ENCODE measurements at places on chromosomes 13 and 19.

GRCh38 chr13:111630406-111630805, 310.0 kb downstream of the TEX29 start:
- no peak for DNase-seq

DNA sequence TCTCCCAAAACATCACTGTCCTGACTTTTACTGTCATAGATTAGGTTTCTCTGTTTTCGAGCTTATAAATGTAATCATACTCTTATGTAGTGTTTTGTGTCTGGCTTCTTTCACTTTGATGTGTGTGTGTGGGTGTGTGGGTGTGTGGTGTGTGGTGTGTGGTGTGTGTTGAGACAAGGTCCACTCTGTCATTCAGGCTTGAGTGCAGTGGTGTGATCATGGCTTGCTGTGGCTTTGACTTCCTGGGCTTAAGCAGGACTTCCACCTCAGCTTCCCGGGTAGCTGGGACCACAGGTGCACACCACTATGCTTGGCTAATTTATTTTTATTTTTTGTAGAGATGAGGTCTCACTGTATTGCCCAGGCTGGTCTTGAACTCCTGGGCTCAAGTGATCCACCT, 59.6 kb downstream of the PDS5B start:
- DNase-seq = no peak

DNA sequence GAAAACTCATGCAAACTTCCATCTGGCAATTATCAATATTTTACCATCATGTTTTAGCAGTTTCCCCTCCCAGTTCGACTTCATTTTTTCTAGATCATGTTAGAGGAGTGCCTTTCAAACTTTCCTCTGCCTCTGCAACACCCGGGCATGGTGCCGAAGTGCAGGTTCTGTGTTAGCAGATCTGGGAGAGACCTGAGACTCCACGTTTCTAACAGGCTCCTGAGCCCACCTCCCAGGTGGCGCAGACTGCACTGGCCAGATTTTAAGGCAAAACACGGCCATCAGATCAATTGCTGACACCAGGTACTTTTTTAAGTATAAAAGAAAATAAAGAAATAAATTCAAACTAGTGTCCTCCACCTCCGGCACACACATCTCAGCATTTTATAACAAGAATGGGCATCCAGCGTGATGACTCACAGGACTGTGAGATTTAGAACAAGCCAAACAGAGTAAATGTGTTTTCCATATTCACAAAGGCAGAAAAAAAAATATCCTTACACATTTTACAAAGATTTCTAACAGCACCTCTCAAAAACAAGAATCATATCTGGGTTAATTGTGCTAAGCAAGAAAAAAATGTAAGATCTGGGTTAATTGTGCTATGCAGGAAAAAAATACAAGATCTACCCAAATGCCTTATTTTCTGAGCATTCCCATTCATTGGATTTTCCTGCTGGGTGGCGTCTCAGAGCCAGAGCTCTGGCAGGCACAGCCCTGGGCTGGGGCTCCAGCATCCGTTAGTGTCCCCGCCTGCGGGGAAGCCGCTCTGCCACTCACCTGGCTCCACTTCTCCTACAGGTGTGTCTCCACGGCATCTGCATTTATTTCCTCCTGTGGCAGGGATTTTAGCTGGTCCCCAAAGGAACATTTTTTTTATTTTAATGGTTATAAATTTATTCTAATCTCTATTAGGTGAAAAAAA, 127.9 kb upstream of the SOX1 start:
- no peak for DNase-seq

DNA sequence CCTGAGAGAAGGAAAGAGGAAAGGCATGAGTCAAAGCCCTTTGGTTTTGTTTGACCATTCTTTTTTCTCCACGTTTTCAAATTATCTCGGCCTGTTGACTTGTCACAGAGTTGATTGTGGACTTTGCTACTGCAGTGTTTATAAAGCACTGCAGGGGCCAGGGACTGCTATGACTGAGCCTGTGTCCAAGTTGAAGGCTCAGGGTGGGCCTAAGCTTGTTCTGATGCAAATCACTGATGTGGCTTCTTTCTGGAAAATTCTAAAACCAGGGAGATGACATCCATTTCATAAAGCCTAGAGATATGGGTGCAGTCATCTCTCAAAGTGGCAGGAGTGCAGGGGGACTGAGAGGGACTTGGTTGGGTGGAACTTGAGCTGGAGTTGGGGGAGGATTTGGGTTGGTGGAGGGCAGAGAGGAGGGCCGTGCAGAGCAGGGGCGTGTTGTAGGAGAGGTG, 1.2 kb upstream of the CXCL17 start:
- DNase-seq = no peak

GRCh38 chr19:41330481-41330880, 20.5 kb downstream of the CCDC97 start:
- DNase-seq = no peak

GRCh38 chr19:6811906-6812305, 39.4 kb downstream of the VAV1 start:
- DNase-seq = peak; percentile 18

- no peak for DNase-seq
Observed at GRCh38 chr13:98285317-98285716, 108.2 kb upstream of the RNF113B start.

- DNase-seq = no peak
Observed at GRCh38 chr13:110103534-110103933, 203.4 kb downstream of the COL4A1 start.

- no peak for DNase-seq
Observed at GRCh38 chr13:47226516-47226915, 329.7 kb upstream of the HTR2A start.

Measured in GM04503 (cell line).